ENCODE measurements at places on chromosomes 7 and 10.

- DNase-seq: no peak
Measured at GRCh38 chr7:11613292-11613930, 218.6 kb downstream of the THSD7A start.

DNA sequence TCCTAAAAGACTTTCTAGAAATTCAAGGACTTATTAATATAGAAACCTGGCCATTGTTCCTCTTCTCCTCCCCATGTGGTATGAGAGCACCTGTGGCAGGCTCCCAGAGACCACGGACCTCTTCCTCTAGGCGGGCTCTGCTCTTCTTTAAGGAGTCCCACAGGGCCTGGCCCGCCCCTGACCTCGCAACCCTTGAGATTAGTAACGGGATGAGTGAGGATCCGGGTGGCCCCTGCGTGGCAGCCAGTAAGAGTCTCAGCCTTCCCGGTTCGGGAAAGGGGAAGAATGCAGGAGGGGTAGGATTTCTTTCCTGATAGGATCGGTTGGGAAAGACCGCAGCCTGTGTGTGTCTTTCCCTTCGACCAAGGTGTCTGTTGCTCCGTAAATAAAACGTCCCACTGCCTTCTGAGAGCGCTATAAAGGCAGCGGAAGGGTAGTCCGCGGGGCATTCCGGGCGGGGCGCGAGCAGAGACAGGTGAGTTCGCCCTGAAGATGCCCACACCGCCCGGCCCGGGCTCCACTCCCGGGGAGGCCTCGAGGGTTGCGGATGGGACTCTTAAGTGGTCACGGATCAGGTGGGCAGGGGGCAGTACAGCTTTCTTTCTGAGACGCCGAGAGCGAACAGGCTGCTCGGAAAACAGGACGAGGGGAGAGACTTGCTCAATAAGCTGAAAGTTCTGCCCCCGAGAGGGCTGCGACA, at the start of gene SLC26A4:
SLC26A4 (plus strand) TSS at position 448 of the 700 bp plus-strand sequence. CDS start 814 bp downstream, outside the sequence.
- no peak for DNase-seq

- DNase-seq: no peak
Measured at GRCh38 chr7:14934839-14935238, 32.3 kb upstream of the DGKB start.

- DNase-seq: no peak
Measured at GRCh38 chr7:156160811-156161210, 348.5 kb upstream of the SHH start.

DNA sequence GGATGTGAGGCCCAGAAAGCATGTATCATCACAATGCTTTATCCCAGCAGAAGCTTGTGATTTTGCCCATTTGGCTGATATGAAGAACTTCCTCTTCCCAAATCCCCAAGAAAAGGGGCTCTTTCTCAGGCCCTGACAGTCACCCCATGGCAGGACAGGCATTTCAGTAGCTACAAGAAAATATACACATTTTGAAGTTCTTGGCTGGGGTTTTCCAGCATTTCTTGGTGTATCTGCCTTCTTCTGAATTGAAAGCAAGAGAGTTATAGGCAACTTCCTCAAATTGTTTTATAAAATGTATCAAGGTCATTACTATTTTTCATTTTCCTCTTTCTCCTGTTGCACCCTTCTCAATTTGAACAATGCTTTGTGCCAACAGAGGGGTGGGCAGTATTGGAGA, 63.3 kb upstream of the PDLIM1 start:
- DNase-seq: no peak

DNA sequence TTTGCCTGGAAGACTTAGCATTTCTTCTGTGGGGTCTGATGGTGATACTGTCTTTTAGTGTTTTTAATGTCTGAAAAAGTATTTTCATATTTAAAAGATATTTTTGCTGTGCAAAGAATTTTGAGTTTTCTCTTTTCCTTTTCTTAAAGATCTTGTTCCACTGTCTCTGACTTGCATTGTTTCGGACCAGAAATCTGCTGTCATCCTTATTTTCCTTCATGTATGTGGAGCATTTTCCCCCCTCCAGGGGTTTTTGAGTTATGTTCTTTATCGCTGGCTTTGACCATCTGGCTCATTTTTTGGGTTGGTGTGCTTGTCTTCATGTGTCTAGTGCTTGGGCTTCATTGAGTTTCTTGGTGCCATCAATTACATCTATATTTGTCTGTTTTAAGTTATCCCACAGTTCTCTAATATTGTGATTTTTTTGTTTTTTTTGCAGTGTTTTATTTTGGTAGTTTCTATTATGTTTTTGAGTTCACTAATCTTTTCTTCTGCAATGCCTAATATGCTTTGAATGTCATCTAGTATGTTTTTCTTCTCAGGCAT, 119.9 kb downstream of the MGMT start:
- DNase-seq: peak; percentile 3

DNA sequence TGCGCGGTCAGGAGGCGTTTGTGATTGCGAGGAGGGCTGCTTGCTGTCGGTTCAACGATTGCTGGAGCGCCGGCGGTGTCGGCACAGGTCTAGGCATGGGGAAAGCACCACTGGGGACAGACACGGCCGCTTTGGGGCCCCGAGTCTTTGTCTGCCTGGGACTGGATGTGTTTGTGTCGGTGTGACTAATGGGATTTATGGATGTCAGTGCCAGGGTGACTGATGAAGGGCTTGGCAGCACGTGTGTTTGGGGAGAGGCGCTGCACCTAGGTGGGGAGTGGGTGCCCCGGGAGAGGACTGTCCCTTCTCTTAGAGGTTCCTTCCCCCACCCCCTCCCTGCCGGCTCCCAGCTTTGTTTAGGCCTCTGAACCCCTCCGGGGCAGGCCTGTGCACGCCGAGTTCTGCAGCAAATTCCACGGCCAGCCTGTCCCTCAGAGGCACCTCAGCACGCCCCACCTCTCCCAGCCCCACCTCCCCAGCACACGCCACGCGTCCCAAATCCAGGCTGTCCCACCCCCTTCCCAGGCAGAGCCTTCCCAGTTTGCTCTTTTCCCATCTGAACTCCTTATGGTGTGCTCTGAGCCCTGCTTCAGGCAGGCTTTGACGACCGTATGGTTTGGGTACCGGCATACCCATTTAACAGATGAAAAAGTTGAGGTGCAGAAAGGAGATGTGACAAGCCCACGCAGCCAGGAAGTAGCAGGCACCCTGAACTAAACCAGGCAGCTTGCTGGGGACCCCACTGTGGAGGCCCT, 6.4 kb upstream of the TNRC18 start:
- DNase-seq: peak; percentile 44

- peak; percentile 83 for DNase-seq
Measured at GRCh38 chr10:47165711-47166404, 134.1 kb upstream of the GDF10 start.

- no peak for DNase-seq
Measured at GRCh38 chr7:47794016-47794415, 154.2 kb downstream of the PKD1L1 start.

GRCh38 chr7:134514663-134515062, 12.7 kb upstream of the AKR1B10 start:
- peak; percentile 79 for DNase-seq

GRCh38 chr10:80957161-80957560, 419.5 kb downstream of the SH2D4B start:
- DNase-seq: no peak

- no peak for DNase-seq
Measured at GRCh38 chr10:30059209-30060107, at the start of gene JCAD. Gene JCAD (minus strand): TSS chr10:30059586. CDS start chr10:30047812, 11,774 bp downstream.

- no peak for DNase-seq
Measured at GRCh38 chr7:148973256-148973655, 55.0 kb downstream of the PDIA4 start.
